Brain (organoid and tissue), 16 donors: ENCODE measurements at places on chromosomes 12 and 14.

DNA sequence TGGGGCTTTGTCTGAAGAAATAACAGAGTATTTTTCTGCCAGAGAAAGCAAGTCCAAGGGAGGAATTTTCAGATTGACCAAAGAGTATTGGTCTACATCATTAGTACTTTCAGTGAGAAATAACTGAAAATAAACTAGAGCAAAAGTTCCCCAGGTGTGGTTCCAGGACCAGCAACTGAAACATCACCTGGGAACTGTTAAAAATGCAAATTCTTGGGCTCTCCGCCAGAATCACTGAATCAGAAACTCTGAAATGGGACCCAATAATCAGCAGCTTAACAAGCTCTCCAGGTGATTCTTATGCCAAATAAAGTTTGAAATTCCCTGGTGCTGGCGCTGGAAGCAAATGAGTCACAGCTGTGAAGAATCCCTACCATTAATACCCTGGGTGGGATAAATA is 52.1 kb downstream of the EIF2S3B start:
- DNase-seq = no peak

DNA sequence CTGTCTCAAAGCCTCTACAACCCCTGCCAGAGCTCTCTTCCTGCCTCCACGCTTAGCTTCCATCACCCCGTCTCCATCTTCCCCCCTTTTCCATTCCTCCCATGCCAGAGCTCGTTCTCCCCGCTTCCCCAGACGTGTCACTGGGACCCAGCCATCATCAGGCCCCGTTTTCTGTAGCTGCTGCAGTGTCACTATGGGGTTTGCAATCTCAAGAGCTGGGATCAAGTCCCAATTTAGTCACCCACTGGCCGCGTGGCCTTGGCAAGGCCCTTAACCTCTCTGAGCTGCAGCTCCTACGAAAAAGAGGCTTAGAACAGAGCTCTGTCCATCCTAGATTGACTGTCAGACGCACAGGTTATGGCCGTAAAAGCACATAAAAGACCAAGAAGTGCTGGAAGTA is 901 bp upstream of the FAIM2 start:
- DNase-seq = no peak

GRCh38 chr14:76719666-76720065 is 41.6 kb upstream of the VASH1 start:
- no peak for DNase-seq

GRCh38 chr12:107092669-107093416 is 506 bp downstream of the CRY1 start:
- DNase-seq = peak; percentile 62

DNA sequence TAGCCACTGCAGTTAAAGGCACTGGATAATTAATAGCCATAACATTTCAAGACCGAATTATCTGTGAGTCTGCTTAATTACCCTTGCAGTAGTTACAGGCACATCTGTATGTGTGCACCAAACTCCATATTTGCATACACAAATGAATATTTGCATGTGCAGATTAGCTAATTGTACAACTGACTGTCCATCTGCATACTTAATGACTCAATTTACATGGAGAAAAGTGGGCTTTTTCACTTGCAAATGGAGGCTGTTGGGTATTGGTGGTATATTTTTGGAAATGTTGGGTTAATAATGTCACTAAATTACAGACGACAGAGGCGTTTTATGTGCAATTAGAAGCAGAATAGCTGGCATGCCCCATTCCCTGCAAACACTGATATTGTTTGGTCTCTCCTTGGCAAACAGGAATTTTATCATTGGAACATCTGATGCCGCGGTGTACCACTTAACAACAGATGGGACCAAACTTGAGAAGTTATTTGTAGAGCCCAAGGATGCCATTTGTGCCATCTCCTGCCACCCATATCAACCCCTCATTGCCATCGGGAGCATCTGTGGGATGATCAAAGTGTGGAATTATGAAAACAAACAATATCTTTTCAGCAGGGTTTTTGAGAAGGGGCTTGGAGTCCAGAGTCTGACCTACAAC is 39.6 kb downstream of the CFAP251 start:
- DNase-seq = peak; percentile 15

GRCh38 chr14:46290706-46291105 is 360.9 kb downstream of the RPL10L start:
- no peak for DNase-seq

DNA sequence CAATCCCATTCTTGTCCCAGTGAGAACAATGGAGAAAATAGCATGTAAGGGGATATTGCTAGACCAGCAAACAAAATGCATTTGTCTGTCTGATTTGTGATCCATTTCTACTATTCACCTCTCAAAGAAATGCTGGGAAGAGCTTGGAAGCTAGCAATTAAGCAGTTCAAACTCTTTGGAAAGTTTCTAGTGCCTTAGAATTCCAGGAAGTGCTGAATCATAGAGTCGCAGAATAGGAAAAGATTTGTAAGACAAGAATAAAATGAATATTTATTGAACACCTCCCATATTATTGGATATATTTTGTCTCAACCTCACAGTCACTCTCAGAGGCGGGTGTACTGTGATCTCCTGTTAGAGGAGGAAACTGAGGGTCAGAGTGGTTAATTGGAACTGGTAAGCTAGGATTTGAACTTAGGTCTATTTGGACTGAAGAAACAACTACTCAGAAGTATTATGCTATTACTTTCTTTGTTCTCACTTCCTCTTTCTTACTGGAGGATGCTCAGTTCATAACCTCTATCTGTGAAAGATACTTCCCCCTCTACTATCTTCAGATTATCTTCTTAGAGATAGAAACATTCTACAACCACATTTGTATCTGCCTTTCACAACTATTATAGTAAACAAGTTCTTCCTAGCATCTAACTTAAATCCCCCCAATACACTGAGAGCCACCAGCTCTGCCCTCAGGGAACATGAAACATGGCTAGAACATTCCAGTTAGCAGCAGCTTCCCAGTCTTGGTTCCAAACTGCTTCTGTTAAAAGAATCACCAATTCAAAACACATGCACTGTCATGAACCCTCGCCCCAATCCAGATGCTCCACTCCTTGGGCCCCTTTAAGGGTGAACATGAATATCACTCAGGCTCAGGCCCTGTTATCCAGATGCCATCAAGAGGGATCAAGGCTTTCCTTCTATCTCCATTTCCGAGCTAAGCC is 64.2 kb downstream of the DRAM1 start:
- DNase-seq = no peak

DNA sequence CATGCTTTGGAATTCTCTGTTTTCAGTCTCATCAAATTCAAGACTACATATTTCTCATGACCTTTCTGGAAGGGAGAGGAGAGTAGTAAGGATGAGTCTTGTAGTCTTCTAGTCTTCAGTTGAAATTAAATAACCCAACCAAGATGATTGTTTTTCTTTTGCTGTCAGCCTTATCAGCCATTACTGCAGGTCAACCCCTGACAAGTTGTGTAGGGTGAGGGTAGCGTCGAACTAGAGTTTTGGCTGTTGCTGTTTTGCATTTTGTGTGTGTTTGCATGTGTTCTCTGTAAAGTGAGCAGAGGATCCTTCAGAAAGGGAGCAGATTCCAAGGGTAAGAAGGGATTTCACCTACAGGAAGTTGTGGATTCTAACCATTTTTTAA is 28.4 kb downstream of the DIP2B start:
- DNase-seq = no peak

- DNase-seq = no peak
Observed at GRCh38 chr12:123119808-123120207, 31.1 kb downstream of the PITPNM2 start.

DNA sequence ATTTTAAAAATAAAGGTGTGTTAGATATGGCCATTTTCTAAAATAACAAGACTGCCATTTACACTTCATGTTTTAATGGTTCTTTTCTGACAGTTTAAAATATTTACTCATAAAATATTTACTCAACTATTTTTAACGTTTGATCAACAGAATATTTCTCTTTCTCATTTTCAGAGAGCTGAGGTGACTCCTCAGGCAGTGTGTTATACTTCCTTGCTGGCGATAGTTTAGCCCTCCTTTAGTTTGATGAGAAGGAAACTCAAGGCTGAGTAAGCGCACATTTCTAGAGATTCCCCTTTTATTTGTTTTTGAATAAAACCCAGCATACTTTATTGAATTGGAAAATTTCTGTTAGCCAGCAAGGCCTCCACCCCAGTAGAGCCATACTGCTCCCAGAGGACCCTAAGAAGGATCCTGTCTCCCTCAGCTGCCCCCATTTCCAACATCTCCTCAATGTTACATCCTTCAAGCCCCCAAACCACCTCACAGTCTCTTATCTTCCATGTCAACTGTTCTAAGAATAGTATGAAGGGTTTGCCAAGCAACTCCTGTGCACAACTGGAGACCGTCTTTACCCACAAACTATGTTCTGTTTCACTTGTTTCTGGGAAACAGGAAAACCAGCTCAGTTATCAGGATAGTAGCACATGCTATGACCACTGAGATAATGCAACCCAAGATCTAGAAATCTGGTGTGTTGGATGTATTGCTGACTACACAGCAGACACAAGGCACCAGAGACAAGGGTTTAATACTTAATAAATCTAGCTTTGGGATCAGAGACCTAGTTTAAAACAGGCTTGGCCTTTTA is 129.5 kb downstream of the STXBP6 start:
- no peak for DNase-seq

- peak; percentile 8 for DNase-seq
Observed at GRCh38 chr14:40417777-40418401, 985.7 kb upstream of the FBXO33 start.

- DNase-seq = peak; percentile 86
Observed at GRCh38 chr14:63276492-63277342, 42.0 kb downstream of the GPHB5 start.

- DNase-seq = no peak
Observed at GRCh38 chr14:51335531-51335930, 95.5 kb downstream of the TMX1 start.

- DNase-seq = peak; percentile 36
Observed at GRCh38 chr14:99971941-99972747, 93.1 kb upstream of the EVL start.

GRCh38 chr12:1281683-1282366 is 290.8 kb downstream of the ERC1 start:
- no peak for DNase-seq

- no peak for DNase-seq
Observed at GRCh38 chr14:68397371-68397811, 395.5 kb downstream of the ZFP36L1 start.

DNA sequence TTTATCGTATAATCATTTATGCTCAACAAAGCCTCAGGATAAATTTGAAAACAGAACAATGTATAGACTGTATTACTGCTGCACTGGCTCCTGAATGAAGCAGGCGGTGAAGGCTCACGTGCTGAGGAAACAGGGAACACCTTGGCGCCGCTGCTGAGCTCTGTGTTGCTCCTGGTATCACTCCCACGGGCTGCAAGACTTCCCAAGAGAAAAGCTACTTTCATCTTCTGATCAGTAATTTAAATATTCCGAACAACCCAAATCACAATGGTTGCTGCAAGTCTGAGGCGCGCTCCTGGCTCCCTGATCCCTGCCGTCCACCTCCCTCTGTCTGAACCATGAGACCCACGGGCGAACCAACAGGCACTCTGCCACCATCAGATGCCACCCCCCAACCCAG is 15.7 kb downstream of the PGAM5 start:
- DNase-seq = no peak

- peak; percentile 25 for DNase-seq
Observed at GRCh38 chr12:121365416-121366062, 13.3 kb upstream of the ANAPC5 start.

DNA sequence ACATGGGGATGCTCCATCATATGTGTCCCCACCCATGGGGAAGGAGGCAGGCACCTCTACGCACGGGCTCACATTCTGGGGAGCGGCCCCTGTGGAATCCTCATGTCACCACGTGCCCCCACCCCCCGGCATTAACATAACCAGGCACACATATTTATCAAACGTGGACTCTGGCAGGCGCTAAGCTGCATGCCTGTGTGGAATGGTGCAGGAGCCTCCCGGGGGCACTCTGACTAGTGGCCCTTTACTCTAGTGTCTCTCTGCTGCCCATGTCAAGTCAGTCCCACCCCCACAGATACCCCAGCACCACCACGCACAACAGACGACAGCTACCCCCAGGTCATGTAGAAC is 66.1 kb downstream of the CCDC88C start:
- DNase-seq = no peak

- DNase-seq = peak; percentile 62
Observed at GRCh38 chr12:105409801-105410471, 79.4 kb downstream of the C12orf75 start.
